ENCODE measurements at places on chromosomes 4 and X.

- no peak for DNase-seq
These were observed 91.0 kb downstream of the BEND2 start for GRCh38 chrX:18129690-18130089.

- no peak for DNase-seq
These were observed 55.0 kb upstream of the NKX1-1 start for GRCh38 chr4:1460967-1461868.

DNA sequence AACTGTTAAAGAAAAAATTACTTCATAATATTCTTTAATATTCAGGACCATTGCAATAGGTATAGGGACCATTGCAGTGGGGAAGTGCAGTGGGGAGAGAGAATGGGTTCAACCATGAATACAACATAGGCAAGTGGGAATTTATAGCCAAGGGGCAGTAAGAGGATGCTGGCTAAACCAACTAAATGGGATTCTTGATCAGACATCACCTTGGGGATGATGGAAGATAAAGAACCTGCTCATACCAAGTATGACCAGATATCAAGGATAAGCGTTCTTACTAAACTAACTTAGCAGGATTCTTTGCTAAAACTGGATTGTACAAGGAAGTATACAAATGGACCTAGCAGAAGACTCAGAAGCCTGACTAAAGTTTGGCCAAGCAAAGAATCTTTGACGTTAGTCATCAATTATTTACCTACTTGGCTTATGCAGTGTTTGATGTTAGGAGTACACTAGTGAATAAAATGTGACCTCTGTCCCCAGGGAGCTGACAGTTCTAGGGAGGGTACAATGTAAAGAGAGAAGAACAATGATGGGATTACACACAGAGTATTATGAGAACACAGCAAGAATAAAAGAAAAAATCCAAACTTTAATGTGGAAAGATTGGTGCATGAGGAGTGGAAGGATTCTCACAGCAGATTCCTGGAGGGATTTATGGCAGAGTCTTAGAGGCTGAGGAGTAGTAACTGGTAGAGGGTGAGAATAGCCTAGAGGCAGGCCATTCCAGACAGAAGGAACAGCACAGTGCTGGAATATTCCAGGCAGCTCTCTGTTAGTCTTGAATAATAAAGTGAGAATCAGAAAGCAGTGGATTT is 54.7 kb upstream of the MYOZ2 start:
- DNase-seq, result no peak

DNA sequence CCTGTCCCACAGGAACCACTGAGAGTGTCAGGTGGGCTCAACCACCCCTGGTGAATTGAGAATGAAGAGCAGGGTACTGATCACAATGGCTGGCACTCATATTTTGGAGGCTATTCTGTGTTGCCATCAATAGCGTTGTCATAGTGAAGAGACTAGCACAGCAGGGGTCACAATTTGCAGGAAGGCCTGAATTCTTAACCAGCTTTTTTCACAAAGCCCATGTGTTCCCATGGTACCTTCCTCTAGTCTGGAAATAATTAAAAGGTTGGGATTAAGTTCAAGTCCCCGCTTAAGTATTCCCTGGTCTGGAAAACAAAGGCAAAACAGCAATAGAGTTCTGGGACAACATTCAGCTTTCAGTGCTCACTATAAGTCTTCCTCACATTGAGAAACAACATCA is 1051.7 kb downstream of the C4orf33 start:
- DNase-seq, result no peak

DNA sequence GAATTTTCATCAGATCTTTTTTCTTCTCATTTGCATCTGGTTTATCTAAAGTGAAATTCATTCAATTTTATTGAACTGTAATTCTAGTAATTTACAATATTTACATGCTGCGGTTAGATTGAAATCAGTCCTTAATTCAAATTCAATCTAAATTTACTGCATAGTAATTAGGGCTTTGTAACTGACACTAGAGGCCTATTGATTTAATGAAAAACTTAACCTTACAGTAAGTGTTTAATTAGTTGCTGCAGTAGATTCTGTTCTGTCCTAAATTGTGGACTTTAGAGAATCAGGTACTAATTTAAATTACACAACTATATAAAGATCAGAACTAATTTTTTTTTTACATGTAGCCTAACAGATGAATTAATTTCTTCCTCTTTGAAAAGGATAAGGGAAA is 758.8 kb upstream of the TENM3 start:
- DNase-seq, result no peak

GRCh38 chr4:124133753-124134152 is 578.8 kb downstream of the ANKRD50 start:
- DNase-seq, result no peak

DNA sequence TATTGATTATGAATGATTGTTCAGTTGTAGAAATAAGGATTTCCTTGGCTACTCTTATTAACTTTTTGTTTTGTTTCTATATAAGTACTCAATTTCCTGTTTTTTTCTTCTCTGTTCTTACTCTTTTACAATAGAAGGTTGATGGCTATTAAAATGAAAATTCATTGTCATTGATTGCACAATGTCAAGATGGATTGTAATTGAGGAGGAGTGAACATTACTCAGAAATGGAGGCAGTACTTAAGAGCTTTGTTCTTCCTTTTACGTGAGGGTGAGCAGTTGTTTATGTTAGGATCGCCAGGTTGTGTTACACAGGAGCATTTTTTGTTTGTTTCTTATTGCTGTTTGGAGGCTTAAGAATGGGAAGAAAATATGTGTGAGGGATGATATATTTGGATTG is 2062.4 kb downstream of the ARAP2 start:
- no peak for DNase-seq

DNA sequence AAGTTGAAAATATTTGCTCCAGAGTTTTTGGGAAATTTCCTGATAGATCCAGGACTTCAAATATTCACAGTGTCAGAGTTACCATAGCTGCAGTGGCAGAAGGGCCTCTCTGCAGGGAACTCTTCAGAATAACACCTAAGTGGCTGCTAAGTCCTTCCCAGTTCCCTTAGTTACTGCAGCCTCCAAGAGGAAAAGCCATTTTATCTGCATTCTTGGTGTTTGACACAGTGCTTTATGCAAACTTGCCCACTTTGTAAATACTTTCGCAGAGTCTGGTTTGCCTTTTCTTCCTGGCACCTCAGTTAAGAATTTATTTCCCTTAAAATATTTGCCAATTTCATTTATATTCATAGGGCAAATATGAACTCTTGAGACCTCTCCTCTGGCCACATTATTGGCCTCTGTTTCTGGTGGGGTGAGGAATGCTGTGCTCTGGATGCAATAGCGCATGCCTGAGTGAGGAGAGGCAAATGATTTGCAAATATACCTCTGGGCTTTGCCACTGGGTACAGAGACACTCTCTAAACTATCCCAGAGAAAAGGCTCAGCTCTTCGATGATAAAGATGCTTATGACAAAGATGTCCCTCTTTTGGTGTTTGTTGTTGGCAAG is 566.3 kb upstream of the NR3C2 start:
- DNase-seq, result no peak

GRCh38 chr4:57090079-57090478 is 20.1 kb downstream of the IGFBP7 start:
- no peak for DNase-seq

DNA sequence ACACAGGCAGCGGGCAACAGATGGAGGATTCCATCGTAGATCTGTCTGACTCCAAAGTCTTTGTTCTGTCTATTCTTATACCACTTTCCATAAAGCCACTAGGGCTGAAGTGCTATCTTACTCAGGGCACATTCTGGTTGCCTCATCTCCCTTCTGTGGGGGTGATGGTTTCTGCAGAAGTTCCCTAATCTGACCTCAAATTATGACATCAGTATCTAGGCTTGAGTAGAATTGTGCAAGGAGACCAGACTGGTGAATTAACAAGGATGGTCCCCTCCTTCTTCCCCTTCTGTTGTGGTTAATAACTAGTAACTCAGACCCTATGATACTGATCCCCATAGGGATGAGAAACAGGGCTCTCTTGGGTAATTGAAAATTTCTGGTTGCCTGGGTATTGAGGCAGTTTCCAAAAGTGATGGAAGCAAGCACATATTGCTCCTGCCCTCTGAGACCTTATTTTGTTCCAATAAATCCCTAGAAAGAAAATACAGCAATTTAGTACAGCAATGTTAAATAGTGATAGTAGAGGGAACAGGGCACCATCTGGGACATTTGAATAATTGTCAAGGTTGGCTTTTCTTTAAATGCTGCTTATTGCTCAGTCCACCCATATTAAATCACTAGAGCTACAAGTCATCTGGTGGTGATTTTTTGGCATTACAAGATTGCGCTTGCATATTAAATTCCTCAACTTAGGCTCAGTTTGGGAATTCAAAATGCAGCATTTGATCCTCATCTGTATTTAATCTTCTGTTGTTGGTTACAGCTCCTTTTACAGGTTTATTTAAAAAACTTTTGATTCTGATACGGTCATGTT is 57.3 kb upstream of the AP1S2 start:
- no peak for DNase-seq

DNA sequence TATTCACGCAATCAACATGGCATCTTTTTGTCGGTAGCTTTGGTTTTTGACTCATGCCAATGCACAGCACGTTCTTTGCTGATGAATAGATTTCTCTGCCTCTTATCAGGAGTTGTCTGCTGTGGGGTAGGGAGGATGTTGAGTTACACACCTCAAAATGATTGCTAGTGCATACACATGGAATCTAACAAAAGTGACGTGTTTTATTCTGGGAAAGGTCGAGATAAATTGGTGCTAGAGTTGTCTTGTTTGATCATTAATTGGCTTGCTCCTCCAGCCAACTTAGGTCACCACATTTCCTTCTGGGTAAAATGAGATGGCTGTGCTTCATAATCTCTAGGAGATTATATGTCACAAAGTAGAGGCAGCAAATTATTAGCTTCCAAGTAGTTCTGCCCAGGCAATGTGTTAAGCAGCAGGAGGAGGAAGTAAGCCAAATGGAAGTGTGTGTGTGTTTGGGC is 3.9 kb downstream of the RAB9A start:
- no peak for DNase-seq

- DNase-seq, result no peak
These were observed 192.2 kb downstream of the FGF13 start for GRCh38 chrX:138519296-138519695.

DNA sequence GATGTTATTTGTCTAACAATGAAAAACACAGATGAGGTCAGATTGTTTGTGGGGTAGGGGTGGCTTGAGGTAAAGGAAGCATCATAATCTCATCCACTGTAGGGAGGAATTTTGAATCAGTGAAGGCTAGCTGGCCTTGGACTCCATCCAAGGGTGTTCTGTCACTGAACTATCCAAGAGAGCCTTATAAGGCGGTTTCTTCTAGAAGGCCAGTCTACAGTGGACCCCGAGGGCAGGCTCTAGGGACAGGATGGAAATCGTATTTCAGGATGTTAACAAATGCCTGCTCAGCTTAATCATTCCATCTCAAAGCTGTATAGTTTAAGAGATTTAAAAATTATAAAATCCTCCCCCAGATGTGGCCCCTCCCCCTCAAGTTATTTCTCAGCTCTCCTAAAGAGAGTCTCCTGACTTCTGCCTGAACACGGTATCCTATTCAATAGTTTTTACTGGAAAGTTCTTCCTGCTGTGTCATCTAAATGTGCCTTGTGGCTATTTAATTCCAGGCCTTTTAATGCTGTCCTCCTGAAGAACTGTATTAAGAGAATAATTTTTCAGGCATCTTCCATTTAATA is 8.0 kb downstream of the IGFBP7 start:
- DNase-seq, result no peak

DNA sequence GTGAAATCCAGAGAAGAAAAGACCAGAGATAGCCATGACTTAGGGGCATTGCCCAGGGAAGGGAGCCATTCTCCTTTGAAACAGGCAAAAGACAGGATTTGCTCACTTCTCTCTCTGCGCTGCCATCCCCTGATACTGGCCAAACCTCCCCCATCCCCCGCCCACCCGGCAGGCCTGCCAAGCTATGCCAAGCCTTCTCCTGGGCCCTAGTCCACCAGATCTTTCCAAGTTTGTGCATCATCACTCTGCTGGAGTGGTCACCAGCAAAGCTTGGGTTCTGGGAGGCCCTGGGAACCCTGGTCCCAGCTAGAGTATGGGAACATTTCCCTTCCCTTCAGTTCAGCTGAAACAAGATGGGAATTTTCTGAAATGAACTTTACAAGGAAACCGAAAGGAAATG is 18.4 kb downstream of the EFNB1 start:
- DNase-seq, result no peak

- DNase-seq, result no peak
These were observed 12.4 kb downstream of the PSAPL1 start for GRCh38 chr4:7422151-7422897.

DNA sequence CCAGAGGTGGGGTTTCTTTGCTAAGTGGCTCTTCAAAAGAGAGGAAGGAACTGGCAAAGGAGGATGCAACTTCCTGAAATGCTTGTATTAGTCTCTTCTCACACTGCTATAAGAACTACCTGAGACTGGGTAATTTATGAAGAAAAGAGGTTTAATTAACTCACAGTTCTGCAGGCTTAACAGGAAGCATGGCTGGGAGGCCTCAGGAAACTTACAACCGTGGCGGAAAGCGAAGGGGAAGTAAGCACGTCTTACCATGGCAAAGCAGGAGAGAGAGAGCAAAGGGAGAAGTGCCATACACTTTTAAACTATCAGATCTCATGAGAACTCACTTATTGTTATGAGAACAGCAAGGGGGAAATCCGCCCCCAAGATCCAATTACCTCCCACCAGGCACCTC is 505.7 kb downstream of the ZNF674 start:
- DNase-seq, result no peak

- peak; percentile 69 for DNase-seq
These were observed 50.3 kb upstream of the ENPP6 start for GRCh38 chr4:184267673-184268583.

- no peak for DNase-seq
These were observed 79.3 kb downstream of the FBXW7 start for GRCh38 chr4:152456609-152457008.

GRCh38 chrX:134671294-134671693 is 13.0 kb upstream of the PLAC1 start:
- no peak for DNase-seq

DNA sequence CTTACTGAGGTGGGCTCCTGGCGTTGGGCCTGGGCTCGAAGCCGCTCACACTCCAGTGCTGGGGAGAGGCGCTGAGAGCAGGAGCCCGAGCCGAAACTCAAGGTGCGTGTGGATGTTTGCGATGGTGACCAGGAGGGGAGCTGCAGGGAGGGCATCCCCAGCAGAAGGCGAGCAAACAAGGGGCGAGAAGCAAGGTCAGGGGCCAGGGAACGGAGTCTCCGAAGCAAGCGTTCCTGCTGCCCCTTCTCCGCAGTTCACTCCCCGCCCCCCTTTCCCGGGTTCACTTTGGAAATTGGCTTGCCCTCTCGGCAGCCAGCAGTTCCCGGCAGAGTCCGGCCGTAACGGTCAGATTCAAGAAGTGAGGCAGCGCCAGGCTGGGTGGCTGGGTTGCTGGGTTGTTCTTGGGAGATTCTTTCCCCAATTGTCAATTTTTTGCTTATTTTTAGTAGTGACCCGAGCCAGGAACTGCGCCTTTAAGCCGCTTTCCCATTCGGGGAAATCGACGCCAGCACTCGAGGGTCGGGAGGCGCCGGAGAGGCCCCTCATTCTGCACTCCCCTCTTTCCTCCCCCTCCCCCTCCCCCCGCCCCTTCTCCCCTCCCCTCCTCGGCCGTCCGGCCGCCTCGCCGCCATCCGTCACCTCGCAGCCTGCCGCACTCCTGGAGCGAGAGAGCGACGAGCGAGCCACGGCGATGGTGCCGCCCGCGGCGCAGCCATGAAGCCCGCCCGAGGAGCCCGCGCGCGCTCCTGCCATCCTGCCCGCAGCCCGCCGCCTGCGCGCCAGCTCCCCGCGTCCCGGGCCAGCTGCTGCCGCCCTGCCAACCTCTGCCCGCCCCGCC is at the start of gene FRMPD3:
TSS of gene FRMPD3 (plus strand) at position 655 of the 838 bp plus-strand sequence. CDS start 76,937 bp downstream, outside the sequence.
- DNase-seq, result no peak

GRCh38 chr4:75995727-75996126 is 5.0 kb upstream of the SDAD1 start:
- DNase-seq, result no peak
